ENCODE measurements at places on chromosomes 11 and 22.

DNA sequence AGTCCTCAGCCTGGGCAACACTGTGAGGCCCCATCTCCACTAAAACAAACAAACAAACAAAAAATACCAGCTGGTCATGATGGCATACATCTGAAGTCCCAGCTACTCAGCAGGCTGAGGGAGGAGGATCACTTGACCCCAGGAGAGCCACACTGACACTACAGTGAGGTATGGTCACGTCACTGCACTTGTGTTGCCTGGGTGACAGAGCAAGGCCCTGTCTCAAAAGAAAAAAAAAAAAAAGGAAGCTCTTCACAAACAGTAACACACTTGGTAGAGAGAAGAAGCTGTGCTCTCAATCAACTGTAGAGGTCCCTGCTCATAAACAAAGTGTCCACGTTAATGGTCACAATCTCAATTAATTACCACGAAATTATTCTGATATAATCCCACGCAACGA lies 401.6 kb upstream of the CCDC90B start:
- DNase-seq = no peak

DNA sequence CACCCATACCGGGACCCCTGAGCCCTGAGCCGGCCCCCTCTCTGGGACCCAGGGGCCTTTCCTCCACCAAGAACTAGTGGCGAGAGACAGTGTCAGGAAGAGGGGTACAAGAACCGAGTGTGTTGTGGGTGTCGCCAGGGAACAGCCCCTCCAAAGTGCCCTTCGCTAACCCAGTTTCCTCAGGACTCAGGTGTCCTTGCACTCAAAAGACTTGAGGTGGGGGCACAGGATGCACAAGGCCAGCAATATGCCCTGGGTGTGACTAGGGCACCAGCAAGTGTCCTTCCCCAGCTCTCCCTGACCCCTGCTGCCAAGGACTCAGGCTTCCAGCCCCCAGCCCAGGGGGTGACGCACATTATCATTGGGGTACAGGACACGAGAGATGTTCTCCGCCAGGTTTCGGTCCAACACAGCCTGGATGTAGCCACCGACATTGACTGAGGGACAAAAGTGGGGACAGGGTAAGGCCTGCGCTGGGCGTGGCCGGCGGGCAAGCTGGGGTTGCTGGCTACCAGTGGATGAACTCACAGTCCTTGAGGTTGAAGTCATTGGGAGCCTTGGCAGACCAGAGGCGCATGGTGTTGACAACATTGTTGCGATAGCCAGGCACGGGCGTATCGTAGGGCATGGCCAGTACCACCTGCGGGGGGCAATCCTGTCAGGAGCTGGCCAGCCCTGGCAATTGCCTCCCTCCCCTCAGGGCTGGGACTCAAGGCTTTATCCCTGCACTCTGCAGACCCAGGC lies 4.7 kb downstream of the PYGM start:
- no peak for DNase-seq

GRCh38 chr22:16651217-16651616 lies 58.6 kb upstream of the CCT8L2 start:
- DNase-seq = no peak

GRCh38 chr11:78192911-78193351 lies 4.2 kb downstream of the USP35 start:
- no peak for DNase-seq

DNA sequence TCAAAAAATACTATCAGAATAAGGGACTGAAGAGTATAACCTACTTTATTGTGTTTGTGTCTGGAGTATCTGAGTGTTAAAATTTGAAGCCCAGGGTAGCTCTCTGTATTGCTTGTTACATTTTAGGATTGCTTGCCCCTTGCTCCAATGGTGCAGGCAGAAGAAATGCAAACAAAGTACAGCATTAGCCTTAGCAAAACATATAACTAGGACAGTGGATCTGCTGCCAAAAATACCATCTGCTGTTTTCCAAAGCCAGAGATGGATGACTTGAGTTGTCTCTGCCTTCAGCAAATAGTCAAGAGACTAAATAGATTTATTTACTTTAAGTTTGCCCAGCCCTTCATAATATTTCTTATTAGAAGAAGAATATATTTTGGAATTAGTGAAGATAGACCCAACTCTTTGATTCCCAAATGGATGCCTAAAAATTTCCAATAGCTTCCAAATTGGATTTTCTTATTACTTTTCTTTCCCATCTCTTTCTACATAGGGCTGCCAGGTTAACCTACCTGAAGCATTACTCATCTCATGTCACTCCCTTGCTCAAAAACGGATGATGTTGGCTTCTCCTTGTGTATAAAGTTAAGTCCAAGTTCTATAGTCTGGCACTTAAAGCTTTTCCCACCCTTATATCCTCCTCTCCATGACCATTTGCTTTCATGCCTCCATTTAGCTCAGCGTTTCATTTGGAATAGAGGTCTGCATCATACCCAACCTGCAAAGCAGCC lies 66.3 kb downstream of the LDLRAD3 start:
- peak; percentile 29 for DNase-seq

GRCh38 chr11:129605815-129606214 lies 209.8 kb upstream of the TMEM45B start:
- DNase-seq = no peak

DNA sequence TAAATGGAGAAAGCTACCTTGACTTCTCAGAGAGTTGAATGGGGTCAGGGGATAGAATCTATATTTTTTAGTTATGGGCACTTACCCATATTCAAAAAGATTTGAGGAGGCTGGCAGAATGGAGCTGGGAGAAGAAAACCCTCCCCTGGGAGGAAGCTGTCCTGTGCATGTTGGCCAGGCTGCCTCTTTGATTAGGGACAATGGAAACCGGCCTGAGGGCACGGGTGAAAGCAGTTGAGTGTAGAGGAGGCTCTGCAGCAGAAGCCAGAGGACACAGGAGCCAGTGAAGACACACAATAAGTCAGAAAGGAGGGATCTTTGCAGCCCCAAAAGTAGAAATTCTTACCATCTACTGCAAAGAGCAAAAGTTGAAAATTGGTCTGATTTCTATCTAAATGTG lies 66.6 kb upstream of the B3GAT1 start:
- DNase-seq = no peak

DNA sequence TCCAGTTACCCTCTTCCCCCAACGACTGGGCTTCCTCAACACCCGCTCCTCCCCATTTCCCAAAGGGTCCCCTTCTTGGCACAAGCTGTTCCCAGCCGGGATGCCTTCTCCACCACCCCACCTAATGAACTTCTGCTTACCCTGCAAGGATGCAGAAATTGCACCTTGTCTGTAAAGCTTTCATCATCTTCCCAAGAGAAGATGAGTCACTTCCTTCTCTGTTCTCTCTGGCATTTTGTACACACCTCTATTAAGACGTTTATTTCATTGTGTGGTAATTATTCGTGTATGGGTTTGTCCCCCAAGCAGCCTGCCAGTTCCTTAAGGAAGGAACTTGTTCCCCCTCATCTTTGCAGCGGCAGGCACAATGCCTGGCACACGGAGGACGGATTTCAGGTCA lies 351.1 kb downstream of the CADM1 start:
- DNase-seq = peak; percentile 11

DNA sequence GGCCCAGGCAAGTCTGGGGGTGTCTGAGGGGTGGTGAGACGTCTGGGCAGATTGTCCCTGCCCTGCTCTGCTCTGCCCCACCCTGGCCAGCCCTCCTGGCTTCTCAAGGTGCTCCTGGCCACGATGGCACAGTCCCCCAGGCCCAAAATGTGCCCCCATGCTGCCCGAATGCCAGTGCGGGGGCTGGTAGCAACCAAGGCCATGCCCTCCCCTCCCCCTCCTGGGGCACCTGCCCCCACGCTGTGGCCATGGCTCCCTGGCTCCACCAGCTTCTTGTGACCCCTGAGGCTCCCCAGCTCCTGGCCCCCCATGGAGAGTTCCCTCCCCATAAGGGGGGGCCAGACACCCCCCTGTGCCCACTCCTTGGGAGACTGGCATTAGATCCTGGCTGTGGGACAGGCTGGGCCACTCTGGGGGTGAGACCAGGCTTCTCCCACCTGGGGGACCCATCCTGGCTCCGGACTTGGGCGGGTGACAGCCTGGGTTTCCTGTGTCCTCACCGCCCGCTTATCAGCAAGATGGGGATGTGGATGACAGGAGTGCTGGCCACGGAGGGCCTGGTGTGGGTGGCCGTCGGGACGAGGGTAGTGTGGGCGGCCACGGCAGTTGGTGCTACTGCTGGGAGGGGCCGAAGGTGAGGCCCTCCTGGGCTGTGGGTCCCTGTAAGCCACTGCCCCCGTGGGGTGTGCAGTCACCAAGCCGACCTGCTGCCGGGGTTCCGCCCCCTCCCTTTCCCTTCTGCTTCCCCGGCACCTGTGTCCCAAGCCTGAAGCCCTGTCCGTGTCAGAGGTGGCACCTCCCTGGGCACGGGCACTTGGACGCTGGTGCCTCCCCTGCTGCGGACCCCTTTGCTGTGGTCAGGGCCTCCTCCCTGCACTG lies 15.9 kb upstream of the MUC6 start:
- DNase-seq = no peak

GRCh38 chr11:17066691-17067090 lies 10.8 kb downstream of the RPS13 start:
- DNase-seq = no peak

DNA sequence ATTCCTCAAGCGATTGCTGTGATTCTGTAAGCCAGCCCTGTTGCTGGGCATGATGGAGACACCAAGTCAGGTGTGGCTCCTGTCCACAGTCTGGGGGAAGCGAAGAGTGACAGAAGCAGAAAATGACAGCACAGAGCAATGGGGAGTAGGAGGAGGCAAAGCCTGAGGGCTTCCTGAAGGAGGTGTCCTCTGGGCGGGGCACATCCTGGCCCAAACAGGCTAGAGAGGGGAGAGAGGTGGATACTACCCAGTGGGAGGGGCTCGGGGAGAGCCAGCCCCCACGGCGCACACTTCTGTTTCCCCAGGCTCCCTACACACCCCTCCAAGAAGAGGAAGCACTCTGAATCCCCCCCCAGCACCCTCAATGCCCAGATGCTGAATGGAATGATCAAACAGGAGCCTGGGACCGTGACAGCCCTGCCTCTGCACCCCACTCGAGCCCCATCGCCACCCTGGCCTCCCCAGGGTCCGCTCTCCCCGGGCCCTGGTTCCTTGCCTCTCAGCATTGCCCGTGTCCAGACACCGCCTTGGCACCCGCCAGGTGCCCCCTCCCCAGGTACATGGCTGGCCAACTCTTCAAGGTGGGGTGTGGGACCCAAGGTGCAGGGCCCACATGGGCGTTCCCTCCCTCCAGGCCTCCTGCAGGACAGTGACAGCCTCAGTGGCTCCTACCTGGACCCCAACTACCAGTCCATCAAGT lies 18.9 kb downstream of the MYRF start:
- no peak for DNase-seq

- no peak for DNase-seq
Observed at GRCh38 chr11:7548659-7549274, 35.0 kb downstream of the PPFIBP2 start.

- DNase-seq = no peak
Observed at GRCh38 chr22:33687464-33687863, 232.8 kb downstream of the LARGE1 start.

DNA sequence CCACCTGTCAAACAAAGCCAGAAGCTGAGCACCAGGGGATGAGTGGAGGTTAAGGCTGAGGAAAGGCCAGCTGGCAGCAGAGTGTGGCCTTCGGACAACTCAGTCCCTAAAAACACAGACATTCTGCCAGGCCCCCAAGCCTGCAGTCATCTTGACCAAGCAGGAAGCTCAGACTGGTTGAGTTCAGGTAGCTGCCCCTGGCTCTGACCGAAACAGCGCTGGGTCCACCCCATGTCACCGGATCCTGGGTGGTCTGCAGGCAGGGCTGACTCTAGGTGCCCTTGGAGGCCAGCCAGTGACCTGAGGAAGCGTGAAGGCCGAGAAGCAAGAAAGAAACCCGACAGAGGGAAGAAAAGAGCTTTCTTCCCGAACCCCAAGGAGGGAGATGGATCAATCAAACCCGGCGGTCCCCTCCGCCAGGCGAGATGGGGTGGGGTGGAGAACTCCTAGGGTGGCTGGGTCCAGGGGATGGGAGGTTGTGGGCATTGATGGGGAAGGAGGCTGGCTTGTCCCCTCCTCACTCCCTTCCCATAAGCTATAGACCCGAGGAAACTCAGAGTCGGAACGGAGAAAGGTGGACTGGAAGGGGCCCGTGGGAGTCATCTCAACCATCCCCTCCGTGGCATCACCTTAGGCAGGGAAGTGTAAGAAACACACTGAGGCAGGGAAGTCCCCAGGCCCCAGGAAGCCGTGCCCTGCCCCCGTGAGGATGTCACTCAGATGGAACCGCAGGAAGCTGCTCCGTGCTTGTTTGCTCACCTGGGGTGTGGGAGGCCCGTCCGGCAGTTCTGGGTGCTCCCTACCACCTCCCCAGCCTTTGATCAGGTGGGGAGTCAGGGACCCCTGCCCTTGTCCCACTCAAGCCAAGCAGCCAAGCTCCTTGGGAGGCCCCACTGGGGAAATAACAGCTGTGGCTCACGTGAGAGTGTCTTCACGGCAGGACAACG lies 11.7 kb downstream of the CXCR5 start:
- no peak for DNase-seq

DNA sequence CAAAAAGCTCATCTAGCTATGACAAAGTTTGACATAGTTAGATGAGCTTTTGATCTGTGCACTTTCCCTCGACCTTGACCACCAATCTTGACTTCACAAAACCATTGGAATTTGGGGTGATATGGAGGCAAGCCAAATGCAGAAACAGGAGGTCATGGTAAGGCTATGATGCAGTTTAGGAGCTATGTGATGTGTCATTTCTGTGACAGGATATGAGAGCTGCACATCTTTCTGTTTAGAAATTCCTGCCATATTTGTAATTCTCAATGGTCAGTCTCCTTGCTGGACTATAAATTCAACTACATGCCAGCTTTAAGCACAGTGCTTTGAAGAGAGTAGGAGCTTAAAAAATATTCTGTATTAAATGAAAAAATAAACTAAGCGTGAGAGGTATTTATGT lies 12.9 kb downstream of the OR51B6 start:
- peak; percentile 89 for DNase-seq

DNA sequence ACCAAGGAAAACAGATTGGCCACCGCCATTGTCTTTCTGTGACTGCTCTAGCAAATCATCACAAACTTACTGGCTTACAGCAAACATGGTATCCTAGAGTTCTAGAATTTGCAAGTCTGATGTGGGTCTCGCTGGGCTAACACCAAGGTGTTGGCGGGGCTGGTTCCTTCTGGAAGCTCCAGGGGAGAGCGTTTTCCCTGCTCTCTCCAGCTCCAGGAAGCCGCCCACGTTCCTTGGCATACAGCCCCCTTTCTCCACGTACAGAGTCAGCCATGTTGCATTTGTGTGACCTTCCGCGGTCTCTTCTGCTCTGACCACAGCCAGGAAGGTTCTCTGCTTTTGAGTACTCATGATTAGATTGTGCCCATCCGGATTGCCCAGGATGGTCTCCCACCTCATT lies 27.5 kb downstream of the TBC1D22A start:
- no peak for DNase-seq

DNA sequence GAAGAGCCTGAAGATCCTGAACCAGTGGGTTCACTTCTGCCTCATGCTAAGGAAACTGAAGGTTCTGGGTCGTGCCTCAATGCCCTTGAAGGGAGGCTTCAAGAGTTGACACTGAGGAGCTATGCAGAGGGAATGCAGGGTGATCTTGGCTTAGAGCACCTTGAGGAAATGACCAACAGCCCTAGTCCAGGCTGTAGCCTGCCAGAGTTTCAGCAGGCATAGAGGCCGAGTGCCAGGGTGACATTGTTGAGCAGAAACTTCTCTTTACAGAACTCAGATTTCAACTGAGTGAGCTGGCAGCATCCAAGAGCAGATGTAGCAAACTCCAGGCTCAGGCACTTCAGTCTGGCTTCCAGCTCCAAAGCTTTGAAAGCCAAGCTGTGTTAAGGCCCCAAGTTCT lies 23.1 kb upstream of the CAPRIN1 start:
- DNase-seq = no peak

GRCh38 chr22:45308957-45309421 lies 745 bp upstream of the FAM118A start:
- no peak for DNase-seq

GRCh38 chr11:45243967-45244366 lies 42.2 kb downstream of the SYT13 start:
- DNase-seq = no peak
